BJ (cell line): ENCODE measurements at places on chromosomes 12 and 14.

DNA sequence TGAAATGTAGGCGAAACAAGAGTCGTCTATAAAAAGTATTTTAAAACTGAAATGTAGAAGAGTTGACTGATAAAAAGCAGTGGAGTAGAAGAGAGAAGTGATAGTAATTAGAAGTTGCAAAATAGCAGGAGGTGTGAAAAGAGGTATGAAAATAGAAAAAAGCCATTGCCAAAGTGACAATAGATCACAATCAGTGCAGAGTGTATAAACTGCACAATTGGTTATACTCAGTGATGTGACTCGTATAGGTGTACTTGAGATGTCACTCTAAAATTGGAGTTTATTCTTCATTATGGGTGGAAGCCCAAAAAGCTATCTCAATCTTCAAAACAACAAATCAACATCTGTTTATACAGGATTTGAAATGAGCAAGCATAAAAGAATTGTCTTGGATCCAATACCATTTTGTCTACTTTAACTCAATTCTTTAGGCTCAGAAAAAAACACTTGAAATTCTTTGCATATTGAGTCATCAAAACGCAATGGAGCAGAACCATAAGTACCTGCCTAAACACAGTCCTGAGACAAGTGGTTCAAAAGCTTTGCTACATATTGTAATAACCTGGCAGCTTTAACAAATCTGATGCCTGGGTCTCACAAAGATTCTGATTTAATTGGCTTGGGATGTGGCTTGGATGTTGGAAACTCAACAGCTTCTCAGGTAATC, 8.8 kb downstream of the IKBIP start:
- no peak for DNase-seq

GRCh38 chr12:87953256-87953860, 75.8 kb downstream of the C12orf50 start:
- no peak for DNase-seq

- no peak for DNase-seq
These were observed 184.0 kb downstream of the AACS start for GRCh38 chr12:125249066-125249824.

- DNase-seq, result no peak
These were observed 5.2 kb downstream of the TRAFD1 start for GRCh38 chr12:112130441-112130998.
